WERI-Rb-1 (cell line): ENCODE measurements at places on chromosomes 2 and 18.
A peak's percentile ranks its signal among the peaks of the same experiment; 100 is the strongest.

GRCh38 chr2:41662461-41662860 lies 385.4 kb upstream of the PKDCC start:
- DNase-seq = no peak

- DNase-seq = no peak
These were observed 181.0 kb downstream of the CDH2 start for GRCh38 chr18:27995770-27996502.

DNA sequence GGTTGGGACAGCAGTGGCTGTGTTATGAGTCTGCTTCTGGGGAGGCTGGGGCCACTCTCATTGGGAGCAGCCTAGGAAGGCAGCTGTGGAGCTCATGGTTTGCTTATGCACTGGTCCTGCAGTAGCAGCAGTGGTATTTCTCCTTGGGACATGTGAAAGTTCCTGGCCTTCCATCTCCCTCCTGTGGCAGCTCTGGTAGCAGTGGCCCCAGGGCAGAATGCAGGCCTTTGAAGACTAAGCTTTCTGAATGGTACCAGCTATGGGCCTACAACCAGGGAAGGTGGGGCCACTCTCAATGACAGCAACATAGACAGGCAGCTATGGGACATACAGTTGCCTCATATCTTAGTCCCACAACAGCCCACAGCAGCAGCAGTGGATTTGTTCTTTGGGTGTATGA lies 117.3 kb upstream of the VWC2L start:
- no peak for DNase-seq

GRCh38 chr18:56748698-56749268 lies 97.6 kb downstream of the WDR7 start:
- DNase-seq = no peak

DNA sequence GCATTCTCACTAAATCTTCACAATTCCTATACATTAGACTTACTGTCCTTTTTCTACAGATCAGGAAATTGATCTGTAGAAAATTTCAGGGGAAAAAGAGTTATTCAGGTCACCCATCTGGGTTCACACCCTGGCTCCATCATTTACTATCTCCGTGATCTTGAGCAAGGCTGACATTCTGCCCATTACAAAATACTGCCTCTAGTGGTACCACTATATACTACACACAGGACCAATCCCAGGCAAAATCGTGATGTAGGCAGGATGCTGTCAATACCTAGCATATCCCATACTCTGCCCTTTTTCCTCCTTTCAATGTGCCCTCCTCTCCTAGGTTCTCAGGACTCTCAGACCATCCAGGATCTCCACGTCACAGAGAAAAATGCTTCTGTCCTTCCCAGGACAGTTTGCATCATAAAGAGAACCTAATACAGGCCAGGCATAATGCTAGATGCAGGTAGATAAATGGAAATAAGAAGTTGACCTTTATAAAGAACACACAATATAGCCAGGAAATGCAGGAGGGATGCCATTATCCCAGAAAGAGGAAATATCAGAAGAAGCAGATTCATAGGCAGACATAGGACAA lies 101.9 kb downstream of the CDH20 start:
- DNase-seq = peak; percentile 19

DNA sequence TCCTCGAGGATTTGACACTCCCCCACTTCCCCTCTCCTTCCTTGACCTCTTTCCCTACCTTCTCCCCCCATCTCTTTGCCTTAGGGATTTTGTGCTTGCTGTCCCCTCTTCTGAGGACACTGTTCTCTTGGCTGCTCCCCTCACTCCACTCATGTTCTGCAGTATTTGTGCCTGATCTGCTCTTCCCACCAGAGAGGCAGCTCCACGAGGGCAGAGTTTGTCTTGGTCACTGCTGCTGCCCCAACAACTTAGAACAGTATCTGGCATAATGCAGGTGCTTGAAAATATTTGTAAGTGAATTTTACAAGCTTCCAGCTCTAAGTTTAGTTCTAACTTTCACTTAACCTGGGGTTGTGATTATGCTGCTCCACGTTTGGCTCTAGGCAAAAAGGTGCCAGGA lies 10.0 kb upstream of the WIPF1 start:
- DNase-seq = no peak

GRCh38 chr2:85584354-85584856 lies at the start of gene VAMP5:
TSS of gene VAMP5 (plus strand) at chr2:85584431. CDS start at chr2:85584491, 60 bp downstream.
- DNase-seq = no peak

- no peak for DNase-seq
These were observed 157.5 kb upstream of the LMAN1 start for GRCh38 chr18:59516356-59517155.

GRCh38 chr2:190545093-190545492 lies 10.6 kb upstream of the NEMP2 start:
- no peak for DNase-seq

DNA sequence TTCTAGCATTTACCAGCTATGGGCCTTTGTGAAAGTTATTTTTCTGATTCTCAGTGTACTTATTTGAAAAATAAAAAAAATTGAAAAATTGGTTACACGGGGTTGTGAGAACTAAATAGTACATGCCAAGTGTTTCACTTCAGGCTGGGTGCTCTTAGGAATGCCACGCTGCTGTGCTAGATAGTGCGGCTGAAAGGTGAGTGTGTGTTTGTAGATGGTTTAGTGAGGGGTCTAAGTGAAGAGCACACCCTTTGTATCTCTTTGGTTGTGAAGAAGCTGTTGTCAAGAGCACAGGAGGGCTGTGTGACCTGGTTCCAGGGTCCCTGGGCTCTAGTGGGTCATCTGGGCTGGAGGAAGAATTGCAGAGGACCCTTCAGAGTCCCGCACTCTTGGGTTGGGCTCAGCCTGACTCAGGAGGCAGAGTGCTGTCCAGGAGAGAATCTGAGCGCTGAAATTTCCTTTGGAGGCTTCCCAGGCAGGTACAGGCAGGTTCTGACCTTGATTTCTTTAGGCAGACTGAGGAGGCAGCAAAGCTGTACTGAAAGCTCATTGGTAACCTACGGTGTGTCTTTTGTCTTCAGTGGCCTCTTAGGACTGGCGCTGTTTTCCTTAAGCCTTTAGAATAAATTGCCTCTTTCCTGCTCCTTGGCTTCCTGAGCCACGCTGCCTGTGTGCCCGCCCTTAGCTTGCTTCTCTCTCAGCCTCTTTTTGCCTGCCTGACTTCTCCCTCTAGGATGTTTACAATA lies 44.4 kb downstream of the MAP4K4 start:
- DNase-seq = no peak

DNA sequence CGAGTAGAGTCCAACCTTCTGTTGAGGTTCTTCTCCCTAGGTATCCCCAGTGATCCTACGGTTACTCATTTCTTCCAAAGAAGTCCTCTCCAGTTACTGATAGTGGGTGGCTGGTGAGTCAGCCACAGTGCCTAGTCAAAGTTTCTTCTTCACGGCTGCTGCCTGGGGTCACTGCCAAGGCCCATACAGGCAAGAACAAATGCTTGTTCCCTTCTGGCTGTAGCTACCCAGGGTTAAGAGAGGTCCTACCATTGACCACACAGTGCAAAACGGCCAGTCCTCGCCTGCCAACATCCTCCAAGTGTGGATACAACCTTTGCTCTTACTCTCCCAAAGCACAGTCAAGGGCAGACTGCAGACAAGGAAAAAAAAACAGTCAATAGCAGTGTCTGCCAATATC lies 2.9 kb upstream of the PTPN4 start:
- no peak for DNase-seq

DNA sequence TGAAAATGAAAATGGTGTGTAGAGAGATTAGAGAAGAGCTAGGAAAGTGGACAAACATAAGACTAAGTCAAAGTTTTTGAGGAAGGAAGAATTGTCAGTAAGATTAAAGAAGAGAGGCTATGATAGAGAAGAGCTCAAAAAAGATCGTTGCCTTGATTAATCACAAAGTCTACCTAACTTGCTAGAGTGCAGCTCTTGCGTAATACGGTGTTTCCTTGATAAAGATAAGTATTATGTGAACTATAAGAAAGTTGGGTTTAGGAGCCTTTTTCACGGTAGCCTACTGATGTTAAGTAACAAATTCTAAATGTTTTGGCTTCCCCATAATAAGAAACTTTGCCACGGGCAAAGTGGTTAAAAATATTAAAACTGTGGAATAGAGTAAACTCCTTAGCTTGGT lies 226.4 kb upstream of the NRXN1 start:
- DNase-seq = no peak

DNA sequence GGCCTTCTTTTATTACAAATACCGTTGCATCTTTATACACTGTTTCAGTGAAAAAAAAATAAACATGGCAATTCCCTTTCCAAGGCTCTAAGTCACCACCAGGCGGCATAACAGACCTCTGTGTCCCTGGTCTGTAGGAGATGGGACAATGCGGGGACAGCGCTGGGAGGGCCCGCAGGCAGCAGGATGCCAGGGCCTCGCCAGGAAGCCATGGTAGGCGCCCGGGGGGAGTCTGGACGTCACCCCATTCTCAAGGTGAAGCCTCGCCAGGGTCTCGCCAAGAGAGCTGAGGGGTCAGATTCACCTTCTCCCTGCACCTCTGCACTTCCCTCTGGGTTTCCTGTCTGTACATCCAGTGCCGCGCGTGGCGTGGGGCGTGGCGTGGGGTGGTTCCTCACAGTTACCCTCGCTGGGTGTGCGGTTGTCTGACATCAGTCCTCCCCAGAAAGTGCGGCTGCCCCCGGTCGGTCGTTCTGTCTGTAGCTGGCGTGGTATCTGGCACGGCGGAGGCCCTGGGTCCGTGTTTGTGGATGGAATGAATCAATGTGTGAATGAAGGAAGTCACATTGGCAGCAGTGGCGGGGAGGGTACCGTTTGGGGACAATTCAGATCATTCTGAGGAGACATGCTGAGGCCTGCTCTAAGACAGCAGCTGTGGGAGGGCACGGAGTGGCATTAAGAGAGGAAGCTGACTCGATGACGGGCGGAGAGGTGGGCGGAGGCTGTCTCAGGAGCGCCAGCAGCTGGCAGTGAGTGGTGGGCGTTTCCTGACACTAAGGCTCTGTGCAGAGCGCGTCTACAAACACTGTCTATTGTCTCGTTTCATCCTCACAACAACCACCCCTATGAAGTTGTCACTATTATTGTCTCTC lies 46.0 kb downstream of the LRRFIP1 start:
- DNase-seq = peak; percentile 31

GRCh38 chr2:238700117-238700457 lies 147.8 kb upstream of the TWIST2 start:
- DNase-seq = no peak

GRCh38 chr18:39846265-39846664 lies 2108.8 kb upstream of the PIK3C3 start:
- peak; percentile 12 for DNase-seq

- DNase-seq = no peak
These were observed 55.7 kb upstream of the AMMECR1L start for GRCh38 chr2:127941461-127941860.

DNA sequence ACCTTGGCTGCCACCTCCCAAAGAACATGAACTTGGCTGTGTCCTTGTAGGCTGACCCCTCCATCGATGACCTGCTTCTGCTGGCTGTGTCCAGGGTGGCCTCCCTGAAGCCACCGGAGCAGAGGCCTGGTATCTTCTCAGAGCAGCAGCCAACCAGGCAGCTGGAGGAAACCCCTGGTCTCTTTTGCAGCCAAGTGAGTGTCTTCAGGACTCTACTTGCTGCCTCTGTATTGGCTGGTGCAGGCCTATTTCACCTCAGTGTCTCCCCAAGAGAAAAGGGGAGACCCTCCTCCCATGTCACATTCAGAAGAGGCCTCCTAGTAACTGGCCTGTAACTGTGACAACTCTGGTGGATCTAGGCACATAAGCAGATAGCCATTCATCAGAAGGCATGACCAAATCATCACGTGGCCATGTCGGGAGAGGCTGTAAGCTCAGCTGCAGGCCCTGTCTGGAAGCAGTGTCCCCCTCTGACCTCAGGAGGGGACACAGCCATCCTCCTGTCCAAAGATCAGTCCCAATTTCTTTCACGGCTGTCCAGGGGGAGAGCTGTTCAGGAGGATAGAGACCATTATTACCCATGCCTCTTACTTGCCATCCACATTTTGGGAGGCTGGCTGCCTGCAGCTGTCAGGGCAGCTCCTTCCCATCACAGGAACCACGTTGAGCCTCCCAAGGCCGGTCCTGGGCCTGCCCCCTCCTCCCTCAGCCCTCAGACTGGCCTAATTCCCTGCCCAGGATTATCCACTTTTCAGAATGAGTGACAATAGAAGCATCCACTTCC lies 20.9 kb upstream of the ROCK2 start:
- DNase-seq = peak; percentile 91

DNA sequence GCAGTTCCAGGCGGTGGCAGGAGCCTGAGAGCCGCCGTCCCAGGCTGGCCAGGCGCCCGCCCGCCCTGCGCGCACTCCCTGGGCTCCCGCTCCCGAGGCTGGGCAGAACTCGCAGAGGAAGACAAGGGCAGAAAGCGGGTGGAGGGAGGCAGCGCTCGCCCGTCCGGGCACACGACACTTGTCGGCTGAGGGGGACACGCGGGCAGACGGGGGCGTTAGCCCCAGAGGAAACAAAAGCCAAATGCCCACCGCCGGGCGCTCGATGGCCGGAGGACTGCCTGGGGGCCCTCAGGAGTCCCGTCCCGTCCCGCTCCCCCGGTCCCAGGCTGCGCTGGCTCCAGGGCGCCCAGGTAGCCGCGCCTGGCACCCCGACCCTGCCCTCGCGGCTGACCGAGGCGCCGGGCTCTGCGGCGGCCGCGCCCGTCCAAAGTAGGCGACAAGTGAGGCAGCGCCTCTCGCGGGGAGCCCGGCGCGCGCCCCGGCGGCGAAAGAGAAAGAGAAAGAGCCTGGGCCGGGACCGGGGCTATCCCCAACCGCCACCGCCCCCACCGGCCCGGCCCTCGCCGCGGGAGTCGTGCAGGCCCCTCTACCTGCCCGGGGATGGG lies 491 bp downstream of the L3MBTL4 start:
- no peak for DNase-seq

- no peak for DNase-seq
These were observed 311.6 kb upstream of the NRP2 start for GRCh38 chr2:205370726-205371125.

- DNase-seq = no peak
These were observed 393.1 kb upstream of the LYPD1 start for GRCh38 chr2:133062931-133063665.

DNA sequence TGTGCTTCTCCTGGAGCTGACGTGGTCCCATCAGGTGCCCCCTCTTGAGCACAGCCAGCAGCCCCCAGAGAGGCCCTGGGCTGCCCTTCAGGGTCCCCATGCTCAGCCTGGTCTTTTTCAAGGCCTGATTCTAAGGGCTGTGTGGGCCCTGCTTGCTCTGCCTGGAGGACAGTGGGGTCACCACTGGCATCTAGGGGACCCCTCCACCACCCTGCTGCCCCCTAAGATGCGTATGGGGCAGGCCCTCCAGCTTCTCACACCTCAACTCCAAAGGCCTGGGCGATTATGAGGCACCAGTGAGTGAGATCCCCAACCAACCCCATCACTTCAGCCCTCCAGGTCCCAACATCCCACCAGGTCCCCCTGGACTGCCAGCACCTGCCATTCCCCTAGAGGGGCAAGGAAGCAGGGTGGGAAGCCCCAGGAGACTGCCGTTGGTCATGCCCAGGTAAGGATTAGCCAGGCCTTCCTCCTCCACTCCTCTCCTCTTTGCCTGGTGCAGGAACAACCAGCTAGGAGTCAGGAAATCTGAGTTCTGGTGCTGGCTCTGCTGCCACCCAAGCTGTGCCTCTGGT lies 114.4 kb downstream of the SMAD7 start:
- no peak for DNase-seq

DNA sequence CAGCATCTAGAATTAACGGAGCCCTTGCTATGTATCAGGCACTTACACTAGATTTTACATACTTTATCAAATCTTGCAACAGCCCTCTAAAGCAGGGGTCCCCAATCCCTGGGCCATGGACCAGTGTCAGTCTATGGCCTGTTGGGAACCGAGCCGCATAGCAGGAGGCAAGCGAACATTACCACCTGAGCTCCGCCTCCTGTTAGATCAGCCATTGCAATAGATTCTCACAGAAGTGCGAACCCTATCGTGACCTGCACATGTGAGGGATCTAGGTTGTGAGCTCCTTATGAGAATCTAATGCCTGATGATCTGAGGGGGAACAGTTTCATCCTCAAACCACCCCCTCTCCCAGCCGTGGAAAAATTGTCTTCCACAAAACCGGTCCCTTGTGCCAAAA lies 13.4 kb downstream of the DNAJB2 start:
- no peak for DNase-seq
